EL (cell line): ENCODE measurements at places on chromosomes 1 and 21.

DNA sequence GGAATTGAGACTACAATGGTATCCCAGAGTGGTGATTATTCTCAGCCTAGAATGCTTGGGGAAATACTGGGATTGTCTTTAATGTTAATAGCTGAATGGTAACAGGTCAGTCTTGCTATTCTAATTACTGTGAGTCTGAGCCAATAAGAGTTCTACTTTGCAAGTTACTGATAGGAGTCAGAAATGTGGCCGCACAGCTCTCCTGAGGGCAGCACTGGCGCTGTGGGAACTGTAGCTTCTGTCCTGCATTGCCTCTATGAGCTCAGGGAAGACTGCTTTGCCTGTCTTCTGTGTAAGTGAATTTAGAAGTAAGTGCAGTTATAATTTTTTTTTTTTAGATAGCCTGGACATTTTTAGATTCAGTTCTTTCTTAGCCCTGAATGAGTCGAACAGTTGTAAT, 10.0 kb upstream of the VAMP3 start:
- no peak for DNase-seq

GRCh38 chr1:241611063-241611462, 29.1 kb downstream of the CHML start:
- DNase-seq: peak; percentile 67

DNA sequence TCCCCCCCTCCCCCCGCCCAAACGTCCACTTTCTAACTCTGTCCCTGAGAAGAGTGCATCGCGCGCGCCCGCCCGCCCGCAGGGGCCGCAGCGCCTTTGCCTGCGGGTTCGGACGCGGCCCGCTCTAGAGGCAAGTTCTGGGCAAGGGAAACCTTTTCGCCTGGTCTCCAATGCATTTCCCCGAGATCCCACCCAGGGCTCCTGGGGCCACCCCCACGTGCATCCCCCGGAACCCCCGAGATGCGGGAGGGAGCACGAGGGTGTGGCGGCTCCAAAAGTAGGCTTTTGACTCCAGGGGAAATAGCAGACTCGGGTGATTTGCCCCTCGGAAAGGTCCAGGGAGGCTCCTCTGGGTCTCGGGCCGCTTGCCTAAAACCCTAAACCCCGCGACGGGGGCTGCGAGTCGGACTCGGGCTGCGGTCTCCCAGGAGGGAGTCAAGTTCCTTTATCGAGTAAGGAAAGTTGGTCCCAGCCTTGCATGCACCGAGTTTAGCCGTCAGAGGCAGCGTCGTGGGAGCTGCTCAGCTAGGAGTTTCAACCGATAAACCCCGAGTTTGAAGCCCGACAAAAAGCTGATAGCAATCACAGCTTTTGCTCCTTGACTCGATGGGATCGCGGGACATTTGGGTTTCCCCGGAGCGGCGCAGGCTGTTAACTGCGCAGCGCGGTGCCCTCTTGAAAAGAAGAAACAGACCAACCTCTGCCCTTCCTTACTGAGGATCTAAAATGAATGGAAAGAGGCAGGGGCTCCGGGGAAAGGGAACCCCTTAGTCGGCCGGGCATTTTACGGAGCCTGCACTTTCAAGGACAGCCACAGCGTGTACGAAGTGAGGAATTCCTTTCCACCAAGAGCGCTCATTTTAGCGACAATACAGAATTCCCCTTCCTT, 158.1 kb downstream of the RUNX1 start:
- peak; percentile 58 for DNase-seq

DNA sequence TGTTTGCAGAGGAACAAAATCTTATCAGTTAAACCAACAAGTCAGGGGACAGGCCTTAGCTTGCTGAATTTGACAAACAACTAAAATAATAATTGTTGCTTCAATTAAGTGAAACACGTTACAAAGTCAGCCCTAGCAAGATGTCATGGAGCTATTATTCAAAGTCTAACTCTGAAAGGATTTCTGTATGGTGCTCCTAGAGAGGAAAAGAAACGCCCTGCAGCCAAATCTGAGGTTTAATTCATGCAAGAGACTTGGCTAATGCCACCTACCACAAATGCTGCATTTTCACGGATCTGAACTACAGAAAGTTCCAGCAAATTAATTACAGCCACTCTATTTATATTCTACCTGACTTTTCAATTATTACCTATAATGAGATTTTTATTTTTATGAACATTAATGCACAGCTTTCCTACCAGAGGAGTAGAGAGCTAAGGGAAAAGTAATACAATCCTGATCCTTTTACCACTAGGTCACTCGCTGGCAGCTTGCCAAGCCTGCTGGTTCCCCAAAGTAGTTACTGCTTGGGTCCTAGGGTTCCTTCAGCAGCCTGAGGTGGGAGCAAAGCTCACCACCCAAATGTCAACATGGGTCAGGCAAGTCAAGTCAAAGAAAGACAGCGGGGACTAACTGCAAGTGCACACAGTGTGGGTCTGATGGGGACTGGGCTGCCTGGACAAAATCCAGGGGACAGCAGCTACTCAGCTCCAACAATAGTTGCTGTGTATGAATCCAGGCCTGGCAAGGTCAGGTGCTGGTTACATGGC, 8.5 kb downstream of the COLGALT2 start:
- no peak for DNase-seq

DNA sequence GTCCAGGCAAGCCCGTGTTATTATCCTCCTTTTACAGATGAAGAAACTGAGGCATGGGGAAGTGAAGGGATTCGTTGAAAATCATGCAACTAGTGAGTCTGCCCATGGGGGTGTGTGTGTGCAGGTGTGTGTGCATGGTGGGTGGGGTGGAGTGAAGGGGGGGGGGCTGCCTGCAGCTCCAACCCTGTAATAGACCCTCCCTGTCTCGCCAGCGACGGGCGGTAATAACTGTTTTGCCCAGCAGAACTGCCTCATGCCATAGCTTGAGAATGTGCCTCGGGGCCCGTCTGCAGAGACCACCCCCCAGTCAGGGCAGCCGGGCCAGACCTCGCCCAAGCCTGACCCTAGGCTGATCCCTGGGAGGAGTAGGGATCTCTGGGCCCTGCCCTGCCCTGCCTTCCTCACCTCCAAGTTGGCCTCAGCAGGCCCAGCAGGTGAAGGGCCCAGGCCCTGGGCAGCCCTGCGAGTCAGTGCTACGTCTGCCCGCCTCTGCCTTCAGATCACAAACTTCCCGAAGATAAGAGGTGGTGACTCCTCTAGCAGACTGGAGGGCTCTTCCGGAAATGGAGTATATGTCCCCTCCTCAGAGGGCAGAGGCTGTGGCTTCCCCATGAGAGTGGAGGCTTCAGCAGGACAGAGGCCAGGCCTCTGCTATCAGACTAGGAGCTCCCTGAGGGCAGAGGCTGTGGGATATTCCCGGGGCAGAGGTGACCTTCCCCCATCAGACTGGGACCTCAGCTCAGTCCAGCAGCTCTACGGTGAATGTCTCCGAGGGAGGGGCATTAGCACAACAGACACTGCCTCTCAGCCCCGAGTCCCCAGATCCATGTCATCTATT, 15.7 kb upstream of the EPHA2 start:
- DNase-seq: no peak

DNA sequence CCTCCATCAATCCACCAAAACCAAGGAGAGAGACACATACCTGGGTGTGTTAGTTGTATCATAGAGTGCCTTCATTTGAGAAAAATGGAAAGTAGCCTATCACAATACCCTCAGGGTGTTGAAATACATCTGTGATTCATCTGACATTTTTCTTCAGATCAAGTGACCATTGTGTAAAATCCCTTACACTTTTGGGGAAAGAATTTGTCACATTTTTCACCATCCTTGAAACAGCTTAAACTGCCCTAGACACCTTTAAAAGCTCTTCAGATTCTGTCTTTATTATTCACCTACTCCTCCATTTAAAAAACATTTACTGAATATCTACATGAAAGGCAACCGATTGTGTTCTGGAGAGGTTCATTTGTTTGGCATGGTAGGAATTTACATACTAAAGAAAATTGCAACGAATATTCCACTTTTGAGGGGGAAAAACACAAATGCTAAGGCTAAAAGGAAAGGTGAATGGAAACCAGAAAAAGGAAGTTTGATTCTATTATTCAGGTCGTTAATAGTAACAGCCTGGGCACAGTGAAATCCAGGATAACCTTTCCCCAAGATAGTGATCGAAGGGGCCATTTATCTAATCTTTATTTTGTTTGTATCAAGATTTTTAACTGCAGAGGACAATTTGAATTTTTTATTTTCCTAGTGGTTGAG, 70.4 kb upstream of the SAMSN1 start:
- DNase-seq: peak; percentile 8

DNA sequence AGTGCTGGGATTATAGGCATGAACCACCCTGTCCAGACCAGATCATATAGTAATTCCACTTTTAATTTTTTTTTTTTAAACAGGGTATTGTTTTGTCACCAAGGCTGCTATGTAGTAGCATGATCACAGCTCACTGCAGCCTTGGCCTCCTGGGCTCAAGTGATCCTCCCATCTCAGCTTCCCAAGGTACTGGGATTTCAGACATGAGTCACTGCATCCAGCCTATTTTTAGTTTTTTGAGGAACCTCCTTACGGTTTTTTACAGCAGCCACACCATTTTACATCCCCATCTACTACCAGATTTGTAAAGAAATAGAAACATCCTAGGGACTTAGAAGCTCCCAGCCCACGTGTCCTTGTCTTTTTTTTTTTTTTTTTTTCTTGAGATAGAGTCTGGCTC, 24.0 kb downstream of the L1TD1 start:
- DNase-seq: no peak

DNA sequence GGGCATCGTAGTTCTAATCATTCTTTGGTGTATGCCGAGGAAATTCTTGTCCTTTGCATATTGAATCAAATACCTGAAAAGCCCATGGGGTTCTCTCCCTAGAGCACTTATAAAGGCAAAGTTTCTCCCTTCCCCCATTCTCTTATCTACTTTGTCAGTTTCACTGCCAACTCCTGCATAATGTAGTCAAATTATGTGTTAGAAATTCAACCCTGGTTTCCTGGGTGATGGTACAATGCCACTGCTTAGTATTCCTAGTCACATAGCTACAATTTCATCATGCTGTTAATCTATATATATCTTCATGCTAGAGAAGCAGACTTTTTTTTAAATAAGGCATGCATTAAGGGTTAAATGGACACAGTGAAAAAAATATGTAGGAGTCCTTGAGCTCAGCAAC, 119.0 kb downstream of the PDE4B start:
- no peak for DNase-seq

- DNase-seq: peak; percentile 6
These were observed 35.0 kb downstream of the MYSM1 start for GRCh38 chr1:58664881-58665280.

- no peak for DNase-seq
These were observed 23.9 kb downstream of the CTNNBIP1 start for GRCh38 chr1:9886092-9886742.

DNA sequence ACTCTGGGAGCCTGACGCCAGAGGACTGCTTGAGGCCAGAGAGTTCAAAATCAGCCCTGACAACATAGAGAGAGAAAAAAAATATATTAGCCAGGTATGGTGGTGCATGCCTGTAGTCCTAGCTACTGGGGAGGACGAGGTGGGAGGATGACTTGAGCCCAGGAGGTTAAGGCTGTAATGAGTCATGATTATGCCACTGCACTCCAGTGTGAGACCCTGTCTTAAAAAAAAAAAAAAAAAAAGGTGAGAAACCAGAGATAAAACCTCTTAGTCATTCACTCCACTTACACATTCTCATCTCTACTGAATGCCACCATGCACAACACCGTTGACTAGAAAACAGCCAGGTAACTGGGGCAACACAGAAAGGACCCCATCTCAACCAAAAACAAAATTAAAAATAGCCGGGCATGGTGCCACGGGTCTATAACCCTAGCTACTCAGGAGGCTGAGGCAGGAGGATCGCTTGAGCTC, 178.1 kb downstream of the SLC45A1 start:
- peak; percentile 17 for DNase-seq

DNA sequence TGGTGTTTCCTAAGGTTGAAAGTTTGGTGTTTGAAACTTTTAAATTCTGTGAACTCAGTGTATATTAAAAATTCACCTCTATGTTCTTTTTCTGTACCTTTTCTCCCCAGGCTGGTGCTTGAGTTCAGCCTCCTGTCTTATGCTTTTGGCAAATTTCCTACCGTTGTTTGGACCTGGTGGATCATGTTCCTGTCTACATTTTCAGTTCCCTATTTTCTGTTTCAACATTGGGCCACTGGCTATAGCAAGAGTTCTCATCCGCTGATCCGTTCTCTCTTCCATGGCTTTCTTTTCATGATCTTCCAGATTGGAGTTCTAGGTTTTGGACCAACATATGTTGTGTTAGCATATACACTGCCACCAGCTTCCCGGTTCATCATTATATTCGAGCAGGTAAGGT, 24.9 kb upstream of the AXDND1 start:
- DNase-seq: no peak

GRCh38 chr1:22431965-22432364, 19.7 kb upstream of the ZBTB40 start:
- DNase-seq: no peak

GRCh38 chr1:47262787-47263413, 30.9 kb upstream of the TAL1 start:
- peak; percentile 46 for DNase-seq

DNA sequence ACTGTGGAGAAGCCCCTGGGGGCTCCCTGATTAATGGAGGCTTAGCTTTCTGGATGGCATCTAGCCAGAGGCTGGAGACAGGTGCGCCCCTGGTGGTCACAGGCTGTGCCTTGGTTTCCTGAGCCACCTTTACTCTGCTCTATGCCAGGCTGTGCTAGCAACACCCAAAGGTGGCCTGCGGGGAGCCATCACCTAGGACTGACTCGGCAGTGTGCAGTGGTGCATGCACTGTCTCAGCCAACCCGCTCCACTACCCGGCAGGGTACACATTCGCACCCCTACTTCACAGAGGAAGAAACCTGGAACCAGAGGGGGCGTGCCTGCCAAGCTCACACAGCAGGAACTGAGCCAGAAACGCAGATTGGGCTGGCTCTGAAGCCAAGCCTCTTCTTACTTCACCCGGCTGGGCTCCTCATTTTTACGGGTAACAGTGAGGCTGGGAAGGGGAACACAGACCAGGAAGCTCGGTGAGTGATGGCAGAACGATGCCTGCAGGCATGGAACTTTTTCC, 24.8 kb downstream of the PCSK9 start:
- DNase-seq: peak; percentile 57

- DNase-seq: no peak
These were observed 60.9 kb upstream of the TARBP1 start for GRCh38 chr1:234539666-234540403.

DNA sequence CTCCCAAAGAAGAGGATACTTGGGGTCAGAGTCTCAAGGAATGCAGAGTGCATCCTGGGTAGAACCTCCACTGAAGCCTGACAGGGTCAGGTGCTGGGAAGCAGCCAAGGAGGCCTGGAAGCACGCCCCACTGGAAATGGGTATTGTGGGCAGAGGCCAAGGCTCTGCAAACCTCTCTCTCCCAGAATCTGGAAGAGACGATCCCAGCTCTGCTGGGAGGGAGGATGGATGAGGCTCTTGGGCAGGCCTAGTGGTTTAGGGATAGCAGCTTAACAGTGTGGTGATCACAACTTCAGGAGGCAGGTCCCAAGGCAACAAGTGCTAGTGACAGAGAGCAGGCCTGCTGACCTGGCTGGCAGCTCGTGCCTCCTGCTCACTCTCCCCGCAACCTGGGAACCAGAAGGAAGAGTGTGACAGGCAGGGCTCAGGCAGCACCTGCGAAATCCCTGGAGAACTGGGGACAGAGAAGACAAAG, 641.0 kb downstream of the PLPP3 start:
- no peak for DNase-seq
